ENCODE measurements at places on chromosomes 3 and 15.

DNA sequence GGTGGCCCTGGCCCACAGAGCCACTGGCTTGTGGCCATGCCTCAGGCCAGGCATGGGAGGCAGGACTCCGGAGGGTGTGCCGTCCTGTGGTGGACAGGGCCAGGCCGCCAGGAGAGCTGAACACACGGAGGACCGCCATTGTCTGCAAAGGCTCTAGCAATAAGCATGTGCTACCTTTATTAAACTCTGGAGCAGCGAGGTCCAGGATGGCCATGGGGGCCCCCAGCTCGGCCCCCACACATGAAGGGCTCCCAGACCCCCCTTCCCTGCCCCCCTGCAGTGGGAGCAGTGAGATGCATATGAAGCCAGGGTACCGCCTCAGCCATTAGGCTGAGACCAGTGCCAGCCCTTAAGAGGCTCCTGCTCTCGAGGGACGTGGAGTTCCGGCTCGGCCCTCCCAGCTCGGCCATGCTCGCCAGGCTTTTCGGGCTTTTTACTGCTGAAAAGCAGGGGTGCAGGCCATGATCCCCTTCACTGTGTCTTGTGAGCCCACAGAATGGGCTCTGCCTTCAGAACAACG, 2.7 kb downstream of the AMIGO3 start:
- DNase-seq = no peak

GRCh38 chr15:97941572-97941971, 18.9 kb upstream of the ARRDC4 start:
- no peak for DNase-seq

DNA sequence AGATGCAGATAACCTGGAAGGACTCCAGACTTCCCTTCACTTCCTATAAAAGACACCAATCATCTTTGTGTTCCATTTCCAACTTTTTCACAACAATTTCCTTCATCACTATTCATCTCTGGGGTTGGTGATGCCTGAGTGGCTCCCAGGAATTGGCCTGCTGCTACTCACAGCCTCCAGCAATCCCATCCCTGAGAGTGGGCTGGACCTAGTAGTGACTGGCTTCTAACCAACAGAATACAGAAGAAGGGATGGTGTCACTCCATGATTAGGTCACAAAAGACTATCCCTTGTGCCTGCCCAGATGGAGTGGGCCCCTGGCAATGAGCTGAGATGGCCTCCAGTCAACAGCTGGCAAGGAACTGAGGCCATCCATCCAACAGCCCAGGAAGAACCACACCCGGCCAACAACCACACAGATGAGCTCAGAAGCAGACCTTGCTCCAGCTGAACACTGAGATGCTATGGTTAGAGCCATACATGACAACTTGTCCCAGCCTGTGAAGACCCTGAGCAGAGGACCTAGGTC, 20.9 kb downstream of the OCA2 start:
- DNase-seq = no peak

DNA sequence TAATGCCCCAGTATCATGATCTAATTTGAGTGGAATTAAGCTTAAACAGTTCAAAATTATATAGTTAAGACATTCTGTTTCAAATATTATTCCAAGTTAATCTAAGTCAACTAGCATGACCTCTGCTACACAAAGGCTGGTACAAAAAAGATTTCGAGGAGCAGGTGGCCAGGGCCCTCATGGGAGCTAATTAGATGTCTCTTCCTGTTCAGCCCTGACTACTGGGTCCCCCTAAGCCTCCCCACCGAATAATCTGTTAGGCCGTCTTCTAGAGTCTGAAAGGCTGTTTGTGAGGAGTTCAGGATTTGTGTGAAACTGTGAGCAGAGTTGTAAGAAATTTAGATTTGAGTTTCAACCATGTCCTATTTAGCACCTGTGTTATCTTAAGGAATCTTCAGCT, 75.4 kb downstream of the PPM1L start:
- no peak for DNase-seq

- no peak for DNase-seq
Measured at GRCh38 chr3:66320390-66320789, 99.6 kb downstream of the SLC25A26 start.

- no peak for DNase-seq
Measured at GRCh38 chr3:171192176-171192854, 165.8 kb upstream of the SLC2A2 start.

DNA sequence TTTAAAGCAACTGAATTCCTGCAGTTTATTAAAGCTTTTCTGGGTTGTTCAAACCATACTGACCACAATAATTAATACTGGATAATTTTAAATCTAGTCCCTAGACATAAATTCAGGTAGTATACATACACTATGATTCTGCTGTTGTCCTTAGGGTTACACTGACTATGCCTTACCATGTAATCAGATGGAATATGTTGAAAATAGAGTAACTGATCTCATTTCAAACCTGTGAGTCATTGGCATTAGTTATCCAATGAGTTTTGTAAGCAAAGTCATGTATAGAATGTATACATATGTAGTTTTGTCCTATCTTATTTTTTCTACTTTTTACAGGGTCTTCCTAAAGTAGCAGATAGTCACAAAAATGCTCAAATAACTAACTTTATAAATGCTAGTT, 517.1 kb upstream of the CCDC54 start:
- no peak for DNase-seq
